Stimulated activated effector memory CD8-positive, alpha-beta T cell treated with anti-CD3 and anti-CD28 coated beads, Interleukin-12 subunit alpha, Interleukin-12 subunit beta, amount 100 ng/mL, for 72 hours (primary cell): ENCODE measurements at places on chromosomes 3 and 15.

DNA sequence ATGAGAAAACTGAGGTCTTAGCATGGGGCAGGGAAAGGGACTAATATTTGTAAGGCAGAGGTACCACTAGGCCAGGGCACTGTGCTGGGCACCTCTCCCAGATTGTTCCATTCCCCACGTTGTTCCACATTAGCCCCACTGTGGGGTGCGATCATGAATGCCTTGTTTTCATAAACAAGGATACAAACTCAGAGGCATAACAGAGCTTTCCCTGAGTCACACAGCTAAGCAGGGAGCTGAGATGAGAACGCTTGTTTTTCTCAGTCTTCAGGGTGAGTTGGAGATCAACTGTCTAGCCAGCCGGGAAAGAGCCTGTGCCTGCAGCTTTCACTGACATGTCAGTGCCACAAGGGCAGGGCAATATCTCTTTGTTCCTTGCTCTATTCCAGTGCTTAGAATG is 47.9 kb upstream of the ITGA11 start:
- DNase-seq, result no peak

DNA sequence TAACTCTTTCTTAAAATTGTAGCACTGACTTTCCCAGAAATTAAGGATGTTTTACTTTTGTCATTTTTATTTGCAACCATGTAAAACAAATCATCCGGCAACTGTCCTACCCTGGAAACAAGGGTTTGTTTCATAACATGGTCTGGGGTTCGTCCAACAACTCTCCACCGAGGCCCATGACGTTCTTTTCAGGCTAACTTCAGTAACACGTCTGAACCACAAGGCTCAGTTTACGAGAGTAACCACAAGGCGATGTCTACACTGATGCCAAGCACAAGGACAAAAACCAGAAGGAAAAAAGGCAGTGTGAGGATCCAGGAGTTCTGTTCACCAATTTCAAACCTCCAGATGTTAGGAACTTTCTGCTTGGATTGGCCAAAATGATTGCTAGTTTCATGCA is 546.1 kb downstream of the NTRK3 start:
- DNase-seq, result no peak

DNA sequence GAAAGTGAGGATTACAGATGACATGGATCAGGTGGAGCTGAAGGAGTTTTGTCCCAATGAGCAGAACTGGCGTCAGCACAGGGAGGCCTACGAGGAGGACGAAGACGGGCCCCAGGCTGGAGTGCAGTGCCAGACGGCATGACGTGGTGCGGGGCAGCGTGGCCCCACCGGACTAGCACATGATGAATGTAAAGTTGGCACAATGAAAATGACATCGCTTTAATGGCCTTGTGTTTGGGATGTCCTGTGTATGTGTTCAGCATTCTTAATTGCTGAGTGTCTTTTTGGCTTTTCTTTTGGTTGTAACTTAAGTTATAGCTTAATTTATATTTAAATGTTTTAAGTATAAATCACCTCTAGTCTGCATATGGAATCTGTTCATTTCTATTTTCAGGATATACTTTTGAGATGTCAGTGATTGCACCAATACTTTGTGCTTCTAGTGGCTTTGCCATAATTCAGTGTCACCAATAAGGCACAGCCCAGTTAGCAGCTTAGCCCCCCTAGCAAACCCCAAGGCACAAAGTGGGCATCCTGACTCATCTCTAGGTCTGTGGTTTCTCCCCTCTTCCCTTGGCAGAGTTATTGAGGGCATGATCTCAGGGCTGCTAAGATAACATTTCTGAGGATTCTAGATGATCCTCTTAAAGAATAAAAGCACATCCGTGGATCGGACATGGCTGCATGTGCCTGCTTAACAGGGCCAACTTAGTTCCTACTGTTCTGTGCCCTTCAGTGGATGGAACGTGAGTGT is 16.1 kb downstream of the DNAJA4 start:
- DNase-seq, result no peak

DNA sequence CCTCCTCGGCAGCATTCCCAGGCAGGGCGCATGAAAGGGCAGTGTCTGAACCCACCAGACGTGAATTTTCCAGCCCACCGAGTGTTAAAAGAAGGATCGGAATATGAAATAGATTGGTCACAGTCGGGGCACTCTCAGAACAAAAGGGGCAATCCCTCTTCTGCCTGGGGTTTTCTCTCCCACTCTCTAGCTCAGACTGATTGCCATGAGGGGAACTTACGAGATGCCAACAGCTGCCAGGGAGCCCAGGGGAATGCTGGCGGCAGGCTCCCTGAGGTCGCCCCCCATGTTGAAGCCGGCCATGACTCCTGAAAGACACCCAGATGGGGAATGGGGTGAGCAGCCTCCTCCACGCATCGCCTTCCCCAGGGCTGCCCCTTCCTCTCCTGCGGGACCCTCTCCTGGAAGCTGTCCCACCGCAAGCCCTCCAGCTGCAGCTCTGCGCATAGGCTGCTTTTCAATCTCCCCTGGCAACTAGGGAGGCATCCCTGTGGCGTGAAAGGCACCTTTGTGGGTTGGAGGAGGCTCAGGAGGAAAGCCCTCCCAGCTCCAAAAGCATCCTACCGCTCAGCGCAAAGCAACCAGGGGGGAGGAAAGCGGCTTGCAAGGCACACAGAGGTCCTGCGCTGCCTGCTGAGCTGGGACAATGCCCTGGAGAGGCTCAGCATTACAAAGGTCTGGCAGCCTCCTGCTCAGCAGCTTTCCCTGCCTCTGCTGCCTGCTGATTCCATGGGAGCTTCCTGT is 64.8 kb upstream of the HEG1 start:
- no peak for DNase-seq

DNA sequence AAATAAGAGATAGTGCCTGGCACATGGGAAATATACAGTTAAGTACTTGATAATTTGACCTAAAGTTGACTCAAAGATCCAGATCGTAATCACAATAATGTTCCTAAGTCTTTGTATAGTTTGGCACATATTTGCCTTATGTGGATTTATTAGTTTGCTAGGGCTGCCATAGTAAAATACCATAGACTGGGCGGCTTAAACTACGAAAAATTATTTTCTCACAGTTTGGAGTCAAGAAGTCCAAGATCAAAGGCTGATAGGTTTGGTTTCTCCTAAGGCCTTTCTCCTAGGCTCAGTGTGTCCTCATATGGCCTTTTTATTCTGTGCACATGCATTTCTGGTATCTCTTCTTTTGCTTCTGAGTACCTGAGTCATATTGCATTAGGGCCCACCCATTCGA is 453.7 kb downstream of the NAALADL2 start:
- no peak for DNase-seq
